Central memory CD8-positive, alpha-beta T cell (primary cell): ENCODE measurements at places on chromosomes 6 and 20.

- no peak for DNase-seq
Observed at GRCh38 chr20:1818895-1819294, 76.3 kb upstream of the SIRPA start.

GRCh38 chr6:106792536-106793236 lies 163.3 kb downstream of the QRSL1 start:
- no peak for DNase-seq

DNA sequence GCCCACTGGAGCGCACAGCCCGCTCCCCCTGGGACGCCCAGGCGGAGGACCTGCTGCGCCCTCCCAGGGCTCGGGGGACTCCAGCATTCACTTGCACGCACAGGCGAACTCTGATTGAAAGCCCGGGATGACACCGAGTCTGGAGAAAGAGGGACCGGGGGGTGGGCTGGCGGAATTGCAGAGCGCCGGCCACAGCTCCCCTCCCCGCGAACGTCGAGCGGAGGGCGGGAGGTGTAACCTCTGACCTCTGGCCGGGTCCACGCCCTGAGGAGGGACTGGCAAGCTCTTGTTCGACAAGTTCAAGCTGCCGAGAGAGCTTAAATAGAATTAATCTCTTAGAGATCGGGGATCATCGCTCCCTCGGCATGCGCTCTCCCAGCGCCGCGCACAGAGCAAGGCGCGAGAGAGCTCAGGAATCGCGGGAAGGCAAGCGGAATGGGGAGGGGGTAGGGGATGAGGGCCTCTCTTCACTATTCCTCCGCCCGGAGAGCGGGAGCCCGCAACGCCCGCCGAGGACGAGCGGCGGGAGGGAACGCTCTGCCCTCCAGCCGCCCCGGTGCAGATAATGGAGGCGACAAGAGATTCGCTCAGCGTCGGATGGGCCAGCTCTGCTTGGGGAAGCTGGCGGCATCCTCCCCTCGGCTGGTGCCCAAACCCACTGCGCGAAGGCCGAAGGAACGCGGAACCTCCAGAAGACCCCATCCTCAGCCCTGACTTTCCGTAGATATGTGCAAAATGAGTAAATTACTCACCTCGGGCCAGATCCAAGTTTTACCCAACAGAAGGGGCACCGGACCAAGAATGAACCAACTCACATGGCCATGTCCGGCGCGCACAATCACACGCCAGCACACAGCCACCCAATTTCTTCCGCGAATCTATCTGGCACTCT lies 761 bp upstream of the NR2E1 start:
- no peak for DNase-seq

GRCh38 chr6:157496534-157497095 lies 115.6 kb downstream of the ZDHHC14 start:
- no peak for DNase-seq

- no peak for DNase-seq
Observed at GRCh38 chr6:10424040-10424439, 9.2 kb upstream of the TFAP2A start.

- no peak for DNase-seq
Observed at GRCh38 chr6:170532867-170533488, 20.1 kb downstream of the PSMB1 start.

DNA sequence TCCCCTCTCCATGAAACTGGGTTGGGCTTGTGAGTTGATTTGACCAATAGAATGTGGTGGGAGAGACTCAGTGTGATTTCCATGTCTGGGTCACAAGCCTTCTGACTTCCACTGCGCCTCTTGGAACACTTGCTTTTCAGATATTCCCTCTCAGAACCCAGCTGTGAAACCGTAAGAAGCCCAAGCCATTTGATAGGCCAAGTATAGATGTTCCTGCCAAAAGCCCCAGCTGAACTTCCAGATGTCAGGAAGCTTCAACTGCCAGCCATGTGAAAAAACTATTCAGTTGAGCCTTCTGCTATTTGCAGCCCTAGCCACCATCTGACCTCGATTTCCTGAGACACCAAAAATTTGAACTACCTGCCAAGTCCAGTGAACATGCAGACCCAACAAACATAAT lies 387.8 kb upstream of the GJE1 start:
- no peak for DNase-seq

GRCh38 chr20:60589623-60590022 lies 631.4 kb downstream of the CDH26 start:
- DNase-seq: no peak

GRCh38 chr20:49444553-49444990 lies 37.9 kb downstream of the KCNB1 start:
- no peak for DNase-seq

DNA sequence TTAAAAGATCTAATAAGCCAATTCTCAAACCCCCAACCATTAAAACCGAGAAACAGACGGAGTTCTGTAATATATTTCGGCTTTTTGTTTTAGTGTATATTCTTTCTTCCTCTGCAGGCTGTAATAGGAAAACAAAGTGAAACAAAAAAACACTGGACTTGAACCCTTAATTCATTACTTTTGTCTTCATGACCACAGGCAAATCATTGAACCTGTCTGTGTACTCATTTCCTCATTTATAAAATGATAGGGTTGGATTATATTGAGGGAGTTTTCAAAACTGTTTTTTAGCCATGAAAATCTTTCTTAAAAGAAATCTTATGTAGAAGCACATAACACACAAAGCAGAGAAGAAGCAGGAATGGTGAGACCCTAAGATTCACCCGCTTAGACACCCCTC lies 278.8 kb downstream of the CD83 start:
- DNase-seq: no peak

DNA sequence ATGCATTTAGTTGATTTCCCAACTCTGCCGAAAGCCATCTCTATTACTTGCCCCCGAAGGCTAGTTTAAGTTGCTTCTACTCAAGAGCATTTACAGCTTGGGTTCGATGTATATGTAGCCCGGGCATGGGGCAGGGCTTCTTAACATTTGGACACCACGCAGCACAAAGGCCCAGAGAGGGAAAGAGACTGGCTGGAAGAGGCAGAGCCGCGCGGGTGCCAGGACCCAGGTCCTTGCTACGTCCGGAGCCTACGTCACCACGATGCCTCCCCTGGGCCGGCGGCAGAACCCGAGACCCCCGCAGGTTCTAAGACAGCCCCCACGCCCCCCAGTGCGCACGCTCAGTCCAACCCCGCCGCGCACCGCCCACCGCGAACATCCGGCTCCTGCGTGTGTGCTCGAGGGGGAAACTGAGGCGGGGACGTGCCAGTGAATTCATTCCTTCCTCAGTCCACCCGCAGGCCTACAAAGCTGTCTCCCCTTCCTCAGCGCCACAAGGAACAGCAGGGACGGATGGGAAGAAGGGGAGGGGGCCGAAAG lies 367 bp upstream of the PCIF1 start:
- no peak for DNase-seq

GRCh38 chr6:20711518-20711917 lies 177.3 kb downstream of the CDKAL1 start:
- no peak for DNase-seq

DNA sequence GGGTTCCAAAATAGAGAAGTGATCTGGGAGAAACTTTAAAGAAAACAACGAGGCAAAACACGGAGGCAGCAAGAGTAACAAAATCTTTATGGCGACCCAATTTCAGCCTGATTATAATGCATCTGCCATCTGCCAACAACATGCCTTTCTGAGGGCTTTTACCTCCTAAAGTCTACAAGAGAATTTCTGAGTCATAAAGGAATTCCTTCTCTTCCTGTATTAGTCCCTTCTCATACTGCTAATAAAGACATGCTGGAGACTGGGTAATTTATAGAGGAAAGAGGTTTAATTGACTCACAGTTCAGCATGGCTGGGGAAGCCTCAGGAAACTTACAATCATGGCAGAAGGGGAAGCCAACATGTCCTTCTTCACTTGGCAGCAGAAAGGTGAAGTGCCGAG lies 226.6 kb downstream of the HACE1 start:
- DNase-seq: no peak

- DNase-seq: no peak
Observed at GRCh38 chr6:106925948-106926347, 48.6 kb downstream of the CD24 start.

DNA sequence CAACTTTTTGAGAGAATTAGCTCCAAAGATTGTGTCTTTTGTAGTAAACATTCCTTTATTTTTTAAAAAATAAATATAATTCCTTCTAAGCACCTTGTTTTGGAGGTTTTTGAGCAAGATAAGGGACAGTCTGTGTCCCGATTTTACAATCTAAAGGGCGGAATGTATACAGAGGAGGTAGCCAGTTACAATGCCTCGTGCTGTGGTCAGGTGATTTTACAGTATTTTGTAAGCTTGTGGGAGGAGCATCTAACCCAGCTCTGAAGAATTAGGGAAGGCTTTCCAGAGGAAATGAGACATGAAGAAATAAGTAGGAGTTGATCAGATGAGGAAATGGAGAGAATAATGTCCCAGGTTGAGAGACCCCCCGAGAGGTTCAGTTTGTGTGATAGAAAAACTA lies 1.3 kb downstream of the HINT3 start:
- DNase-seq: no peak

DNA sequence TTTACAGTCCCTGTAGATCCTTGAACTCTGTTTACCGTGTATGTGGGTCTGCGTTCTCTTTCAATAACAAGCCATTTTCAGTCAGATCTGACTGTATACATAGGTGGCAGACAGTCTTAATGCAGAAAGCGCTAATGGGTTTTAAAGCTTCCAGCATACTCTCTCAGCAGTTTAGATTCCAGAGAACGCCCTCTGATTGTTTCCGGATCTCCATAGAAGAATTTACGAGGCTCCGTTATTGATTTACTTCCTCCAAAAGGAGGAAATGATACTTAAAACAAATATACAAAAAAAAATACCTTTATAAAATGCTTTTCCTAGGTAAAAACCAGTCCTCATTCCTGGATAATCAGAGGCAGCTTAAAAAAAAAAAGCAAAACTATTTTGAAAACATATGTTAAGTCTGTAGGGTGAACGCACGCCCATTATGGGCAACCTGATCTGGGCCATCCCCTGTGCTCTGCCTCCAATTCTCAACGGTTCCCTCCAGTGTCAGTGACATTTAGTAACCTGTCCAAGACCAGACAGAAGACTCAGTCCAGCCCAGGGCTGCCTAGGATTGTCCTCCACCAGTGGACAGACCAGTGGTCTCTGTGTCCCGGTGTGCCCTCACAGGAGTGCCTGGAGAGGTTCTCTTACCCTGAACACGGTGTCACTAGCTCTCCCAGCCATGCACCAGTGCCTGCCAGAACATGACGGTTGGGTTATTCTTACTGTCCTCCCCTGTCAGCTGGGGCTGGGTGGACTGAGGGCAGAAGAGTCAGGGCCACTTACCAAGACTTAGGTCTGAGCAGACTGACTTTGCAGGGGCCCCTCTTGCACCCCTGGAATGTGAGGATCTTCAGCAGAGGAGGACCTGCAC lies 217.3 kb downstream of the ARID1B start:
- DNase-seq: no peak

GRCh38 chr6:163355426-163355991 lies 59.0 kb upstream of the QKI start:
- no peak for DNase-seq

DNA sequence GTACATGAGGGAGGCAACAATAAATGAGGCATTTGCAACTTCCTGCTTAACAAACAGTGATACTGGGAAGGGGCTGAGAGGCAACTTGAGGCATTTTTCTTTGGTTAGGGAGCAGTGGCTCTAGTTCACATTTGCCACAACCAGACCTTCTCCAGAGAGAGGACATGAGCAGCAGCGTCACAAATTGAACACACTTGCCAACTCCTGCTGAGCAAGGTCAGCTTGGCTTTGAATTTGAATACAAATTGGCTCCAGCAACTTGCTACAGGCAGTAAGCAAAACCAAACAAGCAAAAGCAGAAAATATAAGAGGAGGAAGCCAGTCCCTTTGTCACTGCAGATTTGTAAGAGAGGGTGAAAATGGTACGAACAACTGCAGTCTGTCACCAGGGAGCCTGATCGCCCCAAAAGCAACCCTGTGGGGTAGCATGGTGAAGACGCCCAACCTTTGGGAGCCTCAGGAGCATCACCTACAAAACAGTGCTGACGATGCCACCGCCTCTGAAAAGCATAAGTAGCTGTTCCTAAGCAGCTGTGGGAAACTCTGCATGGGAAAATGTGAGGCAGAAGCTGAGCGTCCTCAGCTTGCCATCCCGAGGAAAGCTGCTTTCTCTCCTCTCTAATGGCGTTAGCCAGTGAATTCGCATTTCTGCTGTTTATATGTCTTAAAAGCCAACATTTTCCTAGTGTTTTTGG lies 378.7 kb downstream of the RNGTT start:
- DNase-seq: no peak

DNA sequence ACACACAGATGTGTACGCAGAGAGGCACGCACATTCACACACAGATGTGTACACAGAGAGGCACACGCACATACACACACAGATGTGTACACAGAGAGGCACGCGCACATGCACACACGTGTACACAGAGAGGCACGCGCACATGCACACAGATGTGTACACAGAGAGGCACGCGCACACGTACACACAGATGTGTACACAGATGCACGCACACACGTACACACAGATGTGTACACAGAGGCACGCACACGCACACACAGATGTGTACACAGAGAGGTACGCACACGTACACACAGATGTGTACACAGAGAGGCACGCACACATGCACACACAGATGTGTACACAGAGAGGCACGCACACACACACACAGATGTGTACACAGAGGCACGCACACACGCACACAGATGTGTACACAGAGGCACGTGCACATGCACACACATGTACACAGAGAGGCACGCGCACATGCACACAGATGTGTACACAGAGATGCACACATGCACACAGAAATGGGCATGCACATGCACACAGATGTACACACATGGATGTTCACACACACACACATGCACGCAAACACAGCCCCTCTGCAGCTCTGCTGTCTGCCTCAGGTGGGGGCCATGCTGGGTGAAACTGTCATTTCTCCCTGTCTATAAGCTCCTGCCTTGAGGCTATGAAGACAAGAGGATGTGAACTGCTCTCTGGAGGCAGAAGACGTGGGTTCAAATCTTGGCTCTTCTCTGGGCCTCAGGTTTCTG lies 14.3 kb upstream of the MYT1 start:
- no peak for DNase-seq

DNA sequence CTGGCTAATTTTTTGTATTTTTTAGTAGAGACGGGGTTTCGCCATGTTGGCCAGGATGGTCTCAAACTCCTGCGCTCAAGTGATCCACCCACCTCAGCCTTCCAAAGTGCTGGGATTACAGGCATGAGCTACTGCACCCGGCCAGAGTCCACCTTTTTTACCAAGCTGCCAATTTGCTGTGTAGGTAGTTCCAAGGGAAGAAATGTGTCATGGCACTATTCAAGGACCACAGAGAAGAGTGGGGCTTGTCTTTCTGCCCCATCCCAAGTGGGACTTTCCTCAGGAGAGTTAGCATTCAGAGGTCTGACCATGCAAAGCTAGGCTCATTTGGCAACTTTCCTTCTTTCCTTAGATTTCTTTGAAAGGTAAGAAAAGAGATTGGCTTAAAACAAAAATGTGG lies 111.9 kb upstream of the TRAF3IP2 start:
- DNase-seq: no peak
